ENCODE measurements at places on chromosomes 1 and 21.

DNA sequence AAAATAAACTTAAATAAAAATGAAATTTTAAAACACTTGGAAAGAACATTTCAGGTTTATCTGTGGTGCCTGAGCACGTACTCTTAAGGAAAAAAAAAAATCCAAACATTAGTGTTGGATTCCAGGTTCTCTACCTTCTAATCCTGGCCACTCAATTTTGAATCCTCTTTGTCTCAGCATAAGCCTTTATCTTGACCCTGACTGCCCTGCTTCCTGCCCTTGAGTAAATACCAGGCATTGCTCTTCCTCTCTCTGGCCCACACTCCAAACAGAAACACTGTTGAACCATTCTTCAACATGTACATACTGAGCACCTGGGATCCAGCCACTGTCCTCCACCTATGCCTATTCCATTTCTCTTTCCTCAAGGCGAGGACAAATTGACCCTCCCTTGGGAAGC is 11.4 kb upstream of the VANGL1 start:
- no peak for DNase-seq

DNA sequence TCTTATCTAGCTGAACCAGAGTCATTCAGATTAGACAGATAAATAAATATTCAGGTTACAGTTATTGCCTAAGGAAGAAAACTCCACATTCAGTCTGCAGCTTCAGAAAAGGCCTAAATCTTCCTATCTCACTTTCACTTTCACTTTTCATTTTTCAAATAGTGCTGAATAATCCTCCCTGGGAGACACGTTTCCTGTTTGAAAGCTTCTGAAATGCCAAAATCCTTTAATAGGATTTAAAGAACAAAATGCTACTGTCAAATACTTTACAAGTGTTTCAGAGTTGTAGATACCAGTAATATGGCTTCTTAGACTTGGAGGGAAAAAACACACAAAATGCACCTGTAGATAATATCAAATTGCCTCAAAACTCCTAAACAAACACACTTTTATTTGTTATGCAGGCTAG is 3.9 kb downstream of the PSMB2 start:
- DNase-seq: peak; percentile 10

DNA sequence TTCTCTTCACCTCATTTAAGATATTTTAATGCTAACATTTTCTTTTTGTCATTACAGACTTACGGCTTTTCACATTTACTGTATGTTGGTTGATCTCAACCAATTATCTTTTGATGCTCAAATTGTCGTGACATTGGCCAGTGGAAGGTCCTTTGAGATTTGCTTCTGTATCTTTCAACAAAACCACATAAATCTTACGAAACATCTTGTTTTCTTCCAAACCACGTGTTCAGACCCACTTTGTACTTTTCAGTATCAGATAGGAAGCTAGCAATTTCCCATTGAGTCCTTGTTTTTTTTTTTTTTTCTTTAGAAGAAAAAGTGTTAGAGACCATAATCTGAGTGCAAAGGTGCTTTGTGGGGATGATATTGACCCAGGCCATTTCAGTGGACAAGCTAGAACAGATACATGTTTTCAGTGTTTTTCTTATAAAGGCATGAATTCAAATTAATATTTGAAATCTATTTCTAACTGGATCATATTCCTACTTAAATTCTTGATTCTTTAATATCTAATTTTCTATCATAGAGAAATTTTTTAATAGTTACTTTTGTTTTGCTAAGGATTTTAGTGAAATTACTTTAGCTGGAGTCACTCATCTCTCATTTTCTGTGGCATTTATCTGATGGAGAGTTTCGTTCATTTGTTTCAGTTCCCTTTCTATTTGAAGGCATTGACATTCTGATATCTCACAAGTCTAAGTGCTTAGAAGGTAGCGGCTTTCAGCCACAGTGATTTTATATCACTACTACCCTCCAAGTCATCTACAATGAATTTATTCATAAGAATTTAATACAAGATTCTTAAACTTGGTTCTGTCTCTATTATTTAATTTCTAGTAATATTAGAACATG is 26.7 kb downstream of the ATG4C start:
- DNase-seq: no peak

- DNase-seq: no peak
Observed at GRCh38 chr21:43900690-43901089, 35.7 kb downstream of the AGPAT3 start.

DNA sequence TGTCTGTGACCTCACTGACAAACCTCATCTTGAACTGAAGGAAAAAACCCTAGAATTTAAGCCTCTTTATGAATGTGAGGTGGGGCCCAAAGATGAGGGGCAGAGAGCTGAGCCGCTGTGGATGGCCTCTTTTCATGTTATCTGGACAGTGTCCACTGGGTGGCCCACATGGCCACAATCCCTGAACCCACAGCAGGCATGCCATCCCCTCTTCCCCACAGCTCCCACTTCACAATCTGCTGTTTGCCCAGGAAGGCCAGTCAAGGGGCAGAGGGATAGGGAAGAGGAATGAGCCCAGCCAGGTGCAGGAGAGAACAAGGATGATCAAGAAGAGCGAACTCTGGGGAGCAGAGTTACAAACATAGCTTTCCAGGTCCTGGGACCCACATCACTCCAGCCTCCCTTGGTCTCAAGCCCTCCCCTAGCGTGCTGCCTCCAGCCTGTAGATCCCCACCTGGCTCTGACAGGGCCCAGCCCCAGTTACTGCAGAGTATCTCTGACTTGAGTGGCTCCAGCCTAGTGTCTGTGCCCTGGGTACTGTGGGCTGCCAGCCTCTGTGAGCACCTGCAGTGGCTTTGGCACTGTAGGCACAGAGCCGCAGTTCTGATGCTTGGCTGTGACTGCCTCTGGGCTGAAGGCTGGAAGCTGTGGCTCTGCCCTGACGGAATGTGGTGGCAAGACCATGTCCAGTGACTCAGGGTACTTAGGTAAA is 1.9 kb upstream of the SLFNL1 start:
- no peak for DNase-seq

GRCh38 chr1:38481871-38482826 is 377.4 kb downstream of the RRAGC start:
- no peak for DNase-seq

- DNase-seq: no peak
Observed at GRCh38 chr1:175742790-175743459, 470 bp downstream of the TNR start.

DNA sequence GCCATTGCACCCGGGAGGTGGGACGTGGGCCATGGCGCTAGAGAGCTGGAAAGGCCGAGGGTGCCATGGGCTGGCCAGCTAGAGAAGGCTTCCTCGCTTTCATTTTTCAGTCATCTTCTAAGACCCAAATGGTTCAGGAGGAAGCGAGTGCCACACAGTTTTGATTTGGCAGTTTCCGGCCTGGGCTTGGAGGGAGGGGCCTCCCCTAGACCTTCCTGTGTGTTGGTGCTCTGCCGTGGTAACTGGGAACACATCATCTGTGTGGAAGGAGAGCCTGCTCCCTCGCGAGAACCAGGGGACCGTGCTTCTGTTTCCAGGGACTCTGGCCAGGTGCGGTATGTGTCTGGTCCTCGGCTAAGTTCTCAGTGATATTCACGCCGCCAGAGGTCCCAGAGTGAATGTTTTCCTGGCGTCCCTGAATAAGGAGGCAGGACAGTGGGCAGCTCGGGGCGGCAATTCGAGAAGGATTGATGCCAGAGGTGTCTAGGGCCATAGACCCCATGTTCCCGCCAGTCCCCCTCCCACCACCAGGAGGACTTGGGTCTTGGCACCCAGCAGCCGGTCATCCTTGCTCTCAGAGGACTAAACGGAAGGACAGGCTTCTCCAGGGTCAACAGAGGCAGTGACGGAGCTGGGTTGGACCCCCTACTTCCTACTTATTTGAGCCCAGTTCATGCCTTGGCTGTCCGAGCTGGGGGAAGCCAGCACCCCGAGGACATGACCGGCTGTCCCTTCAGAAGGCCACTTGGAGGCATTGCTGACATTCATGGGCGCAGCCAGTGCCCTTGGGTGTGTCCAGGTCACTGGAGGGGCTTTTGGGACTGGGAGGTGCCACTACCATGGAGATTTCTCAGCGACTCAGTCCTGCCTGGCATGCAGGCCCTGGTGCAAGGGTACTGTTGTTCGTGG is 2.7 kb upstream of the NPHP4 start:
- no peak for DNase-seq

DNA sequence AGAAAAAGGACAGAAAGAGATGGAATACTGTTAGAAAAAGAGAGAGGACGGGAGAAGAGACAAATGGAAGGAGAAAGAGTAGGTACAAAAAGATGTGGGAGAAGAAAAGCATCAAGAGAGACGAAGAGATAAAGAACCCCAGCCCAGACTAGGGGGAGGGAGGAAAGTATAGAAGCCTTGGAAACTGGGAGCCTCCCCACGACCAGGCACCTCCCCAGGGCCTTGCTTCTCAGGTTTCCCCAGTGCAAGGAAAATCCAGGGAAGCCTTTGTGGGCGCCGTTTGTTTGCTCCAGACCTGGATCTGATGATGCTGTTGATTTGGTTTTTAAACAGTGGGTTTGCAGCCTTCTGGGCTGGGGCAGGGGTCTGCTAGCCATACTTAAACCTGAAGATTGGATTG is 15.2 kb upstream of the ALX3 start:
- DNase-seq: no peak

DNA sequence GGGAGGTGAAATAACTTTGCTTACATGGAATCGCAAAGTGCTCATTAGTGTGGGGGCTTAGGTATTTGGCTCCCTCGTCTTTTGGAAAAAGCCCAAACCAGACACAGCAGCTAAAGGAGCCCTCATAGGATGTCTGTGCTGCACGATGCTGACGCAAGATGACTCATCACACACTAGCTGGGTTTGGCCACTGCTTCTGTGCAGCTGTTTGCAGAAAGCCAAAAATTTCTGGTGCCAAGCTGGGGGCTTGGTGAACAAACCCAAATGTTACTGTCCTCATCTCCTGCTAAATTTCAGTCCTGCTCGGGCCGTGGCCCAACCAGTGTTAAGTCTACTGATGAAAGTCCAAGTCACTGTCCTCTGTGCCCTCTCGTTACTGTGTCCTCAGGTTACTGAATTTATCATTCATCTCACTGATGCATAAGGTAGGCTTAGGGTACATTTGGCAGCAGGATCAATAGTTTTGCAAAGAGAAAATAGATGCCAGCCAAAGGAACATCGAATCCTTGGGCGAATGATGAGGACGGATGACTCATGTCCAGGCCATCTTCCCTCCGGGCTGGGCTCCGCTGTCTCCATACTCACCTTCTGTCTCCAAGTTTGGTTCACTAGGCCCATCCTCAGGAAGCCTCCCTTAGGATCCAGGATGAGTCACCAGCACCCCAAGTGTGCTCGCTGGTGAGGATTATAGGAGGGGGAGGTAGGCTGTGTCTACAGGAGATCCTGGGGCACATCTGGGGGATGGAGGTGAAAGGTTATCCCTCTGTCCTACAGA is 177.7 kb downstream of the ADSS2 start:
- DNase-seq: peak; percentile 99

DNA sequence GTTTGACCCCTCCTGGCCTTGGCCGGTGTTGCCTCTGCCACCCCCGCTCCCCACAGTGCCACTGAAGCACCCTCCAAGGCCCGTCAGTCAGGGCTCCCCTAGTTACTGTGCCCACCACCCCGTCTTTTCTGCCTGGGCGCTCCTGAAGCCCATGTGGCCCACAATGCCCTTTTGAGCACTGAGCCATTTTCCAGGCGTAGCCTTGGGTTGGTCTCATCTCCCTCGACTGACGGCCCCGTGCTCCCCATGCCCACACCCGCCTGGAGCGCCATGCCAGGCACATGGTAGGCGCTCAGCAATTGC is 107.9 kb downstream of the WDR4 start:
- no peak for DNase-seq

GRCh38 chr1:161930064-161930463 is 93.6 kb downstream of the OLFML2B start:
- DNase-seq: no peak

GRCh38 chr1:225319871-225320270 is 108.0 kb downstream of the LBR start:
- no peak for DNase-seq

DNA sequence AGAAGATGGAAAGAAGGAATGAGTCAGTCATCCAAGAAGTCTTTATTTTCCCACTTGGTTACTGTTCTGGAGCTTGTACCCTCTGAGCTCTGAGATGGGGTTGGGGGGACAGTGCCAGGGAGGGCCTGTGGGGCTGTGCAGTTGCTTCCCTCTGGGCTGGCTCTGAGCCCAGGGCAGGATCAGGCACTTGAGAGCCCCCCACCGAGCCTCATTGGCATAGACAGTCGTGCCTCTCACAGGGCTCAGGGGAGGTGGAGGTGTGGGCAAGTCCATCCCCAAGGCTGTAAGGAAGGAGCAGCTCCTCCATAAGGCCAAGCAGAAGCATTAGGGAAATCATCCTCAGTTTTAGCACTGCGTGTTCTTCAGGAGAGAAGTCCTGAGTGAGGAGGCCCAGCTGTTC is 2.5 kb upstream of the ARL8A start:
- DNase-seq: no peak

- no peak for DNase-seq
Observed at GRCh38 chr1:67952071-67952470, 98.4 kb downstream of the DIRAS3 start.

DNA sequence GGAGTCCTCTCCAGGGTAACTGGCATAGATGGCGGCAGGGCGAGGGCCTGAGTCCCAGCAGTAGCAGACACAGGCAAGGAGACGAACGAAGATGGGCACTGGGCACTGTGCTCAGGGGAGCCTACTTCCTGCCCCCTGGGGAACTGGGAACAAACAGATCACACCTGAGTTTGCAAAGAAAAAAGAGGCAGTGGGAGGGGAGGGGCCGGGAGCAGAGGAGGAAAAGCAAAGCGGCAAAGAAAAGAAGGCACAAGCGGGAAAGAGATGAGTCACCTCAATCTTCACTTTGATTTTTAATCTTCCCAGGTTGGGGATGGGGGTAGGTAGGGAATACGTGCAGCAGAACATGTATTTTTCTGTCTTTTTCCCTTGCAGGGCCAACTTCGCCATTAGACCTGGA is 44.0 kb downstream of the ZSCAN20 start:
- no peak for DNase-seq

DNA sequence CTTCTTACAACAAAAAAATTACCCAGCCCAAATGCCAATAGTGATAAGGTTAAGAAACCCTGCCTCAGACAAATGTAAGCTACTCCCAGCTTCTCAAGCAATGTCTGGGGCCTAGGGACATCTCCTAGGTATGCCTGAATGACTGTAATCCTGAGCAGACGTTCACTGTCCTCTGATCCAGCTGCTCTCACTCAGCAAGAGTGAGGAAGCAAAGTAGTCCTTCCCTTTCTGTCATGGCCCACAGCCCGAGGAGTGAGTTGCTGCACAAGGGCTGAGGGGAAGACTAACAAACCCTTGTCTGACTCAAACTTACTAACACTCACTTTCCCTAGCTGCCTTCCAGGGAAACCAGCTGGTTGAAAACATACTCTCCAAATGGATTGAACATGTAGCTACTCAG is 124.9 kb upstream of the TNFSF4 start:
- no peak for DNase-seq

GRCh38 chr1:44284184-44284583 is 70.9 kb downstream of the ERI3 start:
- no peak for DNase-seq

DNA sequence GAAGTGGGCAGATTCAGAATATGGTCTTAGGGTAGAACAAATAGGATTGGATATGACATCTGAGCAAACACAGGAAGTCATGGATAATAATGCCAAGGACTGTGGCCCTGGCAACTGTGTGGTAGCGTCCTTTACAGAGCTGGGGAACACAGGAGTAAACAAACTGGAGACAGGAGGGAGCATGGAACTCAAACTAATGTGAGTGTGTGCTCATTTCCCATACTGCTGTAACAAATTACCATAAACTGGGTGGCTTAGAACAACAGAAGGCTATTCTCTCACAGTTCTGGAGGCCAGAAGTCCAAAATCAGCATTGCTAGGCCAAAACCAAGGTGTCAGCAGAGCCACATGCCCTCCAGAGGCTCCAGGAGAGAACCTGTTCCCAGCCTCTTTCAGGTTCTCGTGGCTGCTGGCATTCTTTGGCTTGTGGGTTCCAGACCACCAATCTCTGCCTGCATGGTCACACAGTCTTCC is 106.4 kb downstream of the TGFBR3 start:
- no peak for DNase-seq

All from fibroblast of the conjunctiva (primary cell).